ENCODE measurements at places on chromosomes 16 and 17.
A peak's percentile ranks its signal among the peaks of the same experiment; 100 is the strongest.

DNA sequence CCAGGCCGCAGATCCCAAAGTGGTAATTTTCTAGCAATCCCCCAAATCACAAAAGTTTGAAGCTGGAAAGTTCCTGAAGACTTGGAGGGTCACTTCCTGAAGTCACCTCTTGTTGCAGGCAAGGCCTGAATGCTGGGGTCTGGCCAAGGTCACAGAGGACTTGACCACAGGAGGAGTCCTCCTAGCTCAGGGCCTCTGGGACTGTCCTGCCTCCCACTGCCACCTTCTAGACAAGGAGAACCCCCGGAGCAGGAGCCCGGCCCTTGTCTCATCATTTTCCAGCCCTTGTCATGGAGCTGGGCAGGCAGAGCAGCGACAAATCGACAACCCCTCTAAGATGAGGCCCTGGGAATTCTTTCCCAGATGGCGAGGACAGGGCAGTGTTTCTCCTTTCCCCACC is 330 bp downstream of the CDH16 start:
- DNase-seq: no peak

DNA sequence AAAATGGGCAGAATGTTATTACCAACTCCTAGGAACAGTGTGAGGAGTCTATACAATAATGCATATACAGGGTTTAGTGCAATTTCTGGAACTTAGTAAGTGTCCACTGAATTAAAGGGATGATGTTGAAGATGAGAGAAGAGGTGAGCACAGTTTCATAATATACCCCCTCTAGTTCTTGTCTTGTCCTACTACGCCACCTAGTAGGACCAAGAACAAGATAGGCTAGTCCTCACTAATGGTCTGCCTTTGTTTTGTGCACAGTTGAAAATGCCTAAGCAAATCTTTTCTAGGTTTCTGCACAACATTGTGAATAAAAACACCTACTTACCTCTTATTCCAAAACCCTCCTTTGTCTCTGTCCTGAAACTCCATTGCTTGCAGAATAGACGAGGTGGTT is 670.2 kb downstream of the CDH8 start:
- DNase-seq: no peak

DNA sequence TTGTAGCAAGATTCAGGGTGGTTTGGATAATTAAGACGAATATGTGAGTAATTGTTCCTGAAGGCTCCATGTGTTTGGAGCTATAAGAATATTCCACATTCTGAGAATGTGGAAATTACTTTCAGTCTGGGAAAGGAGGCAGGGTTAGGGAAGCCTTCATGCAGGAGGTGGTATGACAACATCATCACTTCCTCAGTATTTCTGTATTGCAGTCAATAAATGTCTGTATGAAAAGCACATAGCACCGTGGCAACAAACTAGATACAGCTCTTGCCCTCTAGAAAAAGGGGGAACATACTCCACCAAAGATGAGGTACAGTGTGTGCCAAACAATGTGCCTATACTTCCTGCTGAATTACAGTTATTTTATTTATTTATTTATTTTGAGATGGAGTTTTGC is 26.1 kb upstream of the DHRS7B start:
- DNase-seq: no peak

- no peak for DNase-seq
These were observed 933 bp upstream of the ATXN7L3 start for GRCh38 chr17:44200478-44201155.

GRCh38 chr16:1940273-1941161 is 2.5 kb downstream of the MSRB1 start:
- no peak for DNase-seq

- DNase-seq: no peak
These were observed 659.9 kb upstream of the SOX9 start for GRCh38 chr17:71460943-71461342.

- DNase-seq: no peak
These were observed 15.9 kb upstream of the DOK4 start for GRCh38 chr16:57502048-57502775.

DNA sequence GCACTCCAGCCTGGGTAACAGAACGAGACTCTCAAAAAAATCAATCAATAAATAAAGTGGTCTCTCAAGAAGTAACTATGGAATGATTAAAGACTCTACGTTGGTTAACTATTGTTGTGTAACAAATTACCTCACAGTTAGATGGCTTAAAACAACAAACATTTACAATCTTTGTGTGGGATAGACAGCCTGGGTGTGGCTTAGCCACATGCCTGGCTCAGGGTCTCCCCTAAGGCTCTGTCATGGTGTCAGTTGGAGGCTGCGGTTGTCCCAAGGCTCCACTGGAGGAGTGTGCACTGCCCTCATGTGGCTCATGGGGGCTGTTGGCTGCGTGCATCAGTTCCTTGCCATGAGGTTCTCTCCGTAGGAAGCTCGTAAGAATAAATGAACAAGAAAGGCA is 294.5 kb downstream of the SNX29 start:
- DNase-seq: no peak

- no peak for DNase-seq
These were observed 787.4 kb downstream of the KCNJ2 start for GRCh38 chr17:70956726-70957125.

- DNase-seq: no peak
These were observed 22.5 kb downstream of the EIF4A3 start for GRCh38 chr17:80124351-80124981.

DNA sequence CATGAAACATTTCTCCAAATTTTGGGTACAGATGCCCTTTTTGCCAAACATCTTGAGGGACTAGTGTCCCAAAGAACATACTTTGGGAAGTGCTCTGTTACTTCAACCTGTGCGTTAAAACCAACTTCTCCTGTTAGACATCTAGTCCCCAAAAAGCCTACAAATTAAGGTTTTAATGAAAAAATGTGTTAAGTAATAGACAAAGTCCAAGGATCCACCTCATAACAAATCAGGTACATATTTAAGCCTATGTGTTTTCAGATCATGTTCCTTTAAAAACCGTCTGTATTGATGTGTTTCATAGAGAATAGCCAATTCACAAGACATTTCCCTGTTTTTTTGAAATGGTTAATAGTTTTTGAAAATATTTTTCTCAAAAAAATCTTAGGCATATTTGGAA is 174.8 kb upstream of the FAM20A start:
- no peak for DNase-seq

GRCh38 chr16:23148513-23149266 is 562 bp downstream of the USP31 start:
- DNase-seq: peak; percentile 62

GRCh38 chr17:41967141-41967920 is 736 bp downstream of the CNP start:
- no peak for DNase-seq

GRCh38 chr17:43915559-43915958 is 8.2 kb upstream of the MPP2 start:
- no peak for DNase-seq

- DNase-seq: no peak
These were observed 39.5 kb downstream of the VMP1 start for GRCh38 chr17:59746849-59747445.

- peak; percentile 71 for DNase-seq
These were observed 1.3 kb downstream of the SPN start for GRCh38 chr16:29664091-29664921.

GRCh38 chr16:72658888-72659717 is 388.8 kb downstream of the ZFHX3 start:
- no peak for DNase-seq

- DNase-seq: no peak
These were observed 225.3 kb downstream of the WWOX start for GRCh38 chr16:78324649-78325285.

GRCh38 chr17:63534816-63535455 is 11.8 kb downstream of the KCNH6 start:
- DNase-seq: no peak

DNA sequence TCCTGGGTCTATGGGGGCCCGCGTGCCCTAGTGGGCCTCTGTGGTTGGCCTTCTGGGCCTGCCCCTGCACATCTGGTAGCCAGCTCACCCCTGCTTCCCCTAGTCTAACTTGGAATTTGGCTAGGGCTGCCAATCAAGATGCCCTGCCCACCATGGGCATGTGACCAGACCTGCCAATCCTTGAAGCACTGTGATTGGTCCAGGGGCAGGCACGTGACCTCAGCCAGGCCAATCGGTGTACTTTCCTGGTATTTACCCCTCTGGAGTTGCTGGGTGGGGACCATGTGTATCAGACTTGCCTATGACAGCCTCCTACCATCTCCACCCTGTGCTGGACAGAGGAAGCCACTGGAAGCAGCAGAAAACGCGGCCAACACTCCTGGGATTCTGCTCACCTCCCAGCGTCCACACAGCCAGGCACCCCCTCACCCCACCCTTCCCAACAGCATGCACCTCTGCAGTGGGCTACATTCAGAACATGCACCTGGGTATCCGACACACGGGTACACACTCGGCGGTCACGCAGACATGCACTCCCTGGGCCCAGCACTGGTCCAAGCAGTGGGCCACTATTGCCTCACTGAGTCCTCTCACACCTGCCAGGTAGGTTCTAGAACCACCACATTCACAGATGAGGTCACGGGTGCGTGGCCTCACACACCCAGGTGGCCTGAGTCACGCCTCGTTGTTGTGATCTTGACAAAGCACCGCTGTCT is 96.9 kb downstream of the RBFOX3 start:
- DNase-seq: no peak

GRCh38 chr16:60991886-60992285 is 1044.4 kb downstream of the CDH8 start:
- no peak for DNase-seq

DNA sequence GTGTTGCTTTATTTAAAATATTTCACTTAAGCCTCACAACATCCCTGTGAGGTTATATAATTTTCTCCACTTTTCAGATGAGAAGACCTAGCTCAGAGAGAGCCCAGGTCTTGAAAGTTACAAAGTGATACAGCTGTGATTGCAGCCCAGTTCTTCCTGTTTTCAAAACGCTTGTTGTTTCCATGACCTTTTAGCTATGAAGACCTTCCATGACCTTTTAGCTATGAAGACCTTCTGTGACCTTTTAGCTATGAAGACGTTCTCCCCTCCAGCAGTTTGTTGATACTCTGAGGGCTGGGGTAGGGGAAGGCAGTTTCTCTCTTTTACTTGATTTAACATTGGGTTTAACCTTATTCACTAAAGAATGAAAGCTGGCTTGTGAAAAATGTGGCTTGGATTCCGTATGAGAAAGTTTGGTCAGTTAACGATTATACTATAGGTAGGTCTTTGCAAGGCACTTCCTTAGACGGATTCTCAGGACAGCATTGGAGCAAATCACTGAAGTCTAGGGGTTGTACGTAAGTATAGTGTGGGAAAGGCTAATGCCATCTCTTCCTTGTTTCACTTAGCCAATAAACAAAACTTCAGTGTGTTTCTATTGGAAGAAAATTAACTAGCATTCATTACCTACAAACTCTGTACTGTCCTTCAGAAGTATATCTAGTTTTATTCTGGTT is 20.7 kb downstream of the PHKB start:
- DNase-seq: no peak

DNA sequence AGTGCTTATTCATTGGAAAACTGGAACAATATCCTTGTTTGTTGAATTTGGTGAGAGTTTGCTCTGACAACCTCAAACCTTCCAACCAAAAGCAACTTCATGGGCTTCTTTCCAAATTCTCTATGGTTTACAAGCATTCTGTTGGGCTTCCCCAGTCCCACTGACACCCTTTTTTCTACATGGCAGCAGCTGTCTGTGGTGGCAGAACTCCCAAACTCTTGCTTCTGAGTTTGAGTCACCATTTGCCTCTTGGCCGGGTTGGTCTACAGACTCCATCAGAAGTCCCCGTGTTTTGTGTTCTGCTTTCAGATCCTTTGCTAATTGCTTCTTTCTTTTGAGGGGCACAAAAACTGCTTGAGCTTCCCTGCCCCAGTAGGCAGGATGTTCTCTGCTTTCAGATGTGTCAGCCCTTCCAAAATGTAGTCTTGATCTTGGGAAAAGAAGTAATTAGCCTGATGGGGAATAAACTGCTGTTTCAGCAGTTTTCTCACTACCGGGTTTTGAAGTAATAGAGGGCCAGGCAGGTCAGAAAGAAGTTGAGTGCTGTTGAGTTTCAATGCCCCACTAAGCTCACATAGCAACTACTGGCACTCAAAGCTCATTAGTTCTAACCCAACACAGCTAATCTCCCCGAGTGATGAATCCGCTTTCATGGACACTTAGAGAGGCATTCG is 80.7 kb downstream of the HS3ST3A1 start:
- DNase-seq: no peak

DNA sequence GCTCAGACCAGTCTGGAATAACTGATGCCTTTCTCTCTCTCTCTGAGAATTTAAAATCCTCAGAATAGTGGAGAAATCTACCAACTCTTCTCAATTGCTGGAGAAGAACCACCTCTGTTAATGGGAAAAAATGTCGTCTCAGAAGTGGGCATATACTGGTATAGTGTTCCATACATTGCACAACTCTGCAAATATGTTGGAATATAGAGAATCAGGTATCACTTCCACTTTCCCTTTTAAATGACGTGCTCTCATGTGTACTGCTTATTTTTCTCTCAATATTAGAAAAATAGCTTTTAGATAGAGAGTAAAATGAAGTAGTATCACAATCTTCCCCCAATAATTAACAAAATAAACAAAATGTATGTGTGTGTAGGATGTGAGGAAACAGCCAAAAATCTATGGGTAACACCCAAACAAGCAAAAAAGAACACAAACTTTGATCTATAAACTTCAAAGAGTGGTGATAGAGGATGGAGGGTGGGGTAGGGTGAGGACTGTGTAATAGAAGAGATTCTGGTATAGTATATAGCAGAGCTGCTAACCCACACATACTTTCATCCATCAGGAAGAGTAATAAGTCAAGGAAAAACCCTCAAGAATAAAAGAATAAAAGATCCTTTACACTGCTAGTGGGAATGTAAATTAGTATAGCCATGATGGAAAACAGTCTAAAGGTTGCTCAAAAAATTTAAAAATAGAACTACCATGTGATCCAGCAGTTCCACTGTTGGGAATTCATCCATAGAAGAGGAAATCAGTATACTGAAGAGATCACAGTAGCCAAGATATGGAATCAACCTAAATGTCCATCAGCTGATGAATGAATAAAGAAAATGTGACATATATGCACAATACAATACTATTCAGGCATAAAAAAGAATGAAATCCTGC is 46.9 kb downstream of the NFATC3 start:
- DNase-seq: no peak

DNA sequence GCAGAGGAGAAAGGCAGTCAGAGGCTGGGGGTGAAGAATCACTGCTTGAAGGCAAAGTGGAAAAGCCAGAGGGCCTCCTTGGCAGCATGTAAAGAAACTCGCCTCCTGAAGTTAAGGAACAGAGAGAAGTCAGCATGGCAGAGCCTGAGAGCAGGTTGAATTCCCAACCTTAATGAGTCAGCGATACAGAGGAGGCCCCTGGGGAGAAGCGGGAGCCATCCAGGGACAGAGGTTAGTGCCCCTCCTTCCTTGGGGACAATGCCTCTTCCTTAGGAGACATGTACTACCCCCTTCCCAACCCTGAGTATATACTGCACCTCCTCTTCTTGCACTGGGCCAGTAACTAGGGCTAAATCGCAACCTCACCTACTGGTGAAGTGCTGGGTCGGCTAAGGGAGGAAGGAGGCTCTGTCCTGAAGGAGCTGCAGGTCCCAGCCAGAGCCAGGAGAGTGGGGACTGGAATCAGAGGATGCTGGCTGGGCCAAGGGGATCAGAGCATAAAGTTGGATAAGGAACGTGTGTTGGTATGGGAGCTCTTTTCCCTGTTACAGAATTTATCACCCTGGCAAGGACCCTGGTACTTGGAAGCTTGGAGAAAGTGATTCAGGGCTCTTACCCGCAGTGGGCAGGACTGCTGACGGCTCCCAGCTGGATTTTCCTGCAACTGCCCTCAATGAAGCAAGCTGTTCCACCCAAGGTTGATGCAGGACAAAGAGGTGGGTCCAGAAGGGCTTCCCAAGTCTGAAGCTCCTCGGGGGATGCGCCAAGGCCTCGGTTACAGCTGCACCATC is 5.4 kb upstream of the AANAT start:
- DNase-seq: no peak
